ENCODE measurements at places on chromosomes 6 and 20.

DNA sequence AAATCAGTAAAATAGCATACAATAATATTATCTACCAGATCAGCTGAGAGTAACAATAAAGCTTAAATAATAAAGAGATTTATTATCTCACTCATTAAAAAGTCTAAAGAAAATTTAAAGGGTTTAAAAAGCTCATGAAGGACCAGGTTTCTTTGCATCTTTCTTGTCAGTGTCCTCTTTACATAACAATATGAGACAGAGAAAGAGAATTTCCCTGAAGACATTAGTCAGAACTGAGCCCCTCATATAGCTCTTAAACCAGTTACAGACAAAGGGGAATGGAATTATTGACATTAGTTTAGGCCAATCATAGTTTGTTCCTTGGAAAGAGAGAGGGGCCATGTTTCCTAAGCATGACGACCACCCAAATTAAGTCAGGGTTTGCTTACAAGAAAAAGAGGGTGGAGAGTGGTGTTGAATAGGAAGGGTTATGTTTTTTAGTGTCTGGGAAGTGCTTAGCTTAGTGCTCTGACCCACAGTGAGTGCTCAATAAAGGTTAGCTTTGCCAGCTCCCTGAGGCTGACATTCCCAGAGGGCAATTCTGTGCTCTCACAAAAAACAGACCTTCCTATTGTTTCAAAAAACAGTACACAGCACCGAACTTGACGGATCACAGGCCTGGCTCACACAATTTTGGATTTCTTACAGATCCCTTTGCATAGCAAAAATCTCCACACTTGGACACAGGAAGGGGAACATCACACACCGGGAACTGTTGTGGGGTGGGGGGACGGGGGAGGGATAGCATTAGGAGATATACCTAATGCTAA, 3.6 kb upstream of the PLCB1 start:
- DNase-seq = no peak

GRCh38 chr20:50475681-50476292, 34.4 kb upstream of the PTPN1 start:
- no peak for DNase-seq

- no peak for DNase-seq
These were observed 160.1 kb downstream of the ZFAND3 start for GRCh38 chr6:37979392-37980221.

DNA sequence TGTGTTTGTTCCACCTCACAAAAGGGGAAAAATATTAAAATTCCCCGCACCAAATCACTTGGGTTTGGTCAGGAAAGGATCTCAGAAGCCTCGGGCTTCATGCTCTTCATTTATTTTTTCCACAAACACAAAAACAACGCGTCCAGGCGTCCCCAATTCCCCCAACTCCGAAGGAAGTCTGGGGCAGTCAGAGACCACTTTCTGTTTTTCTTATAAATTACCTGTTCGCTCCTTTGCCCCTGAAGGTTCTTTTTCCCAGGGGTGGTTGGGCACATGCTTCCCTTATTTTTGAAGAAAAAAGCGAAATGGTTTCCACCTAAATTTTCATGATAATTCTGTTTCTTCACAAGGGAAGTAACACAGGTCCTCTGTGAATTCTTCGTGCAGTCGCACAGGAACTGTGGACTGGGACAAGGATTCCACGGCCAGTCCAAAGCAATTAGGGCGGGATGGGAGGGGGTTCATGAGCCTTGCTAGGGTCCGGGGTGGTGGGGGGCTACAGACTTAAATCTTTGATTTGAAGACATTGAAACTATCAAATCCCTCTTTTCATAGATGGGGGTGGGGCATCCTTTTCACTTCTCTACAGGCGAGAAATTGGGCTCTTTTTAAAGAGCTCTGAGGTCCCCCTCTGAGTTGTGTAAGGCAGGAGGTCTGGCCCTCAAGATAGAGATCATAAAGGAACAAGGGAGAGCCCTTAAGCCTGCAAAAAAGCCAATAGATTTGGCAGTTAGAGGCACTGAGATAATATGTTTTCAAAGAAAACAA, 30.5 kb upstream of the HFE start:
- DNase-seq = no peak

DNA sequence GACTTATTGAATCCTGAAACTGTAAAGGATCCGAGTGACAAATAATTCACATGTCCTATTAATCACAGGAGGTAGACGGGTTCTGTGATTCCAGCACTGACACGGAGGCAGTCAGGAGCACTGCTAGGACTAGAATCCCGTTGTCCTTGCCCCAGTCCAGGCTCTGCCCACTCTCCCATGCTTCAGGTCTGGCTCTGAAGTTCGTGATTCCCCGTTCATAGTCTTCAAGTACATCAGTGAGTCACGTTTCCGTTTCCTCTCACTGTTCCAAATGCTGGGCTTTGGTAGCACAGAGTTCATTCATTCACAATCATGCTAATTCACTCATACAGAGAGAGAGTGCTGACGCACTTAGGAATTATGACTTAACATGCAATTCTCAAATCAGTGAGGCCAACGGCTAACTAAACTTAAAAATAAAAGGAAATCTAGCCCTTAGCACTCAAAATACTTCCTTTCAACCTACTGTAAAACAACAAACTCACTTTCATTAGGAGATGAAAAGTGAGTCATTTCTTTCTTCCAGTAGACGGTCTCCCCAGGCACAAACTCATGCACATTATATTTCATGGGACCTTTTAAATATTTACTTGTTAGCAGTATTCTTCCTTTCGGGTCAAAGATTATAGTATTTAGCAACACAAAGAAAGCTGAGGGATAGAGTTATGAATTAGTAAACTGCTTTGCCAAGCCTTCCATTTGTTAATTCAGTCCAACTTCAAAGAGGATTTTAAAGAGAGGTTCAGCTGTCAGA, 94.0 kb upstream of the NHSL1 start:
- no peak for DNase-seq

DNA sequence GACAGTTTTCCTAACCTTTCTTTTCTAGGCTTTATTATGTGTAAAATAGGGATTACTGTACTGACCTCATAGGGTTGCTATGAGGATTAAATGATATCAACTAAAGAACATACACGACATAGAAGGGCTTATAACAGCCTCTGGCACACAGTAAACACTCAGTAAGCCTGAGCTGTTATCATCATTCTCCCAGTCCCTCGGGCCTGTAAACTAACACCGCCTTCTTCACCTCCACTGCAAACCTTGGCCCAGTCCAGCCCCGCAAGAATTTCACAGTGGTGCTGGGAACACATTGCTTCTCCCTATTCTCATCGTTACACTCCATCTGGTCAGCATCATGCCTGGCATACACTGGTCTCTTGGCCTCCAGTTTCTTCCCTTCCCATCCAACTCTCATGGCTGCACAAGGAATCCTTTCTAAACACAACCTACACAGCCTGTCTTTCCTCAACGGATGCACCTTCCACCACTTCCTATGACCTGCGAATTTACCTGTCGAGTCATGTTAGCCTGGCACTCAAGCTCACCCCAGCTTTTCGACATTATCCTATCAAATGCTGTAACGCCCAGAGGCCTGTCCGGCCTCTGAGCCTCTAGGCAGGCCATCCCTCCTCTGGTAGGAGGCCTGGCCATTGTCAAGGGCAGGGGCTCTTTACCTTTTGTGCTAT, 92.1 kb downstream of the FYN start:
- DNase-seq = no peak

DNA sequence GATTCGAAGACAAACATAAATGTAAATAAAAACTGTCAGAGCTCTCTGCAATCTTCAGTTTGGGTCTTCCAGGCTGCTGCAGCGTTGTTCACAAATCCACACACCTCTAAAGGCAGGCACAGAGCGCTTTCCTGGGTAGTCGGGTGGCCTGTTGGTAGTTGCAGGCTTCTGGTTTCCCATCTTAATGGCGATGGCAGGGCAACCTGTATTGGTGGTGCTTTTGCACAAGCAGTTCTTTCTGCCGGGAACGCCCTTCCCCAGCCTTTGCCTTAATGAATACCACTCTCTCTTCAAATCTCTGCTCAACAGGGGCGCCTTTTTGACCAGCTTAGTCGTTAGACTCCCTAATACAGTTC, 723 bp upstream of the IFT52 start:
- DNase-seq = no peak

DNA sequence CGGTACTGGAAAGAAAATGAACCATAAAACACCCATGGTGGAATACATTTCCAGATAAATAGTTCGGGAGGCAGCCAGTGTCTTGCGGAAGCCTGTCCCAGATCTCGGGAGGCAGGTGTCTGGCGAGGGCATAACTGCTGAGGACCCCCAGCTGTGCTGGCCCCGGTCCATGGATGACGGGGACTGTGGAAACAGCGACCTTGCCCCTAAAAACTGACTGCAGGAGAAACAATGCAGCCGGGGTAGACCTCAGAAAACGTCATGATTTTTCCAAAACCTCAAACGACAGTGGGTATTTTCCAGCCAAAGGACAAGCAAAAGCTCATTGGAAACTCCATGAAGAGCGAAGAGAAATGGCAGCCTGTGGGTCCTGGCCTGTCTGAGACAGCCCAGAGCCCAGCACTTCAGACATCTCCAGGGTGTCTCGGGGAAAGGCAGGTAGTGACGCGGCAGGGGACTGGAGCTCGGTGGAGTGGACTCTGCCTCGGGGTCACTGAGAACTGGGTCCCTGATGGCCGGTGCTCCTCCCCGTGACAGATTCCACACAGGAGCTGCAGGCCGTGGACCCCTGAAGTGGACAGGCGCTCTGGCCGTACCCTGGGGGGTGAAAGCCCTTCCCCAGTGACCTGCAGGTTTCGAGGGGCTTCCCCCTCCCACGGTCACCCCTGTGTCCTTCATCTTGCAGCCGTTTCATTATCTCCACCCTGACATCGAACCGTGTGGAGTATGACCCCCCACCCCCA, 188.6 kb downstream of the SYNDIG1 start:
- DNase-seq = no peak

- DNase-seq = no peak
These were observed 43.3 kb downstream of the NUDT3 start for GRCh38 chr6:34349211-34349610.

GRCh38 chr6:157265635-157266034, 57.7 kb downstream of the TMEM242 start:
- no peak for DNase-seq

Measured in activated CD4-positive, CD25-positive, alpha-beta regulatory T cell treated with anti-CD3 and anti-CD28 coated beads, Interleukin-2, amount 50 U/mL, for 16 hours (primary cell).